Small intestine (tissue), 16 donors: ENCODE measurements at places on chromosomes 6 and 20. TPM values are rescaled to one million over a fixed set of nuclear protein-coding genes. Genes with fewer than 3 reads are reported as not detected.

- no peak overlapping the region for H3K27ac ChIP-seq
- no peaks in the 10 kb centered on the region for H3K36me3 ChIP-seq
- H3K27me3 ChIP-seq: no peaks in the 10 kb centered on the region
- H3K4me1 ChIP-seq: no peaks in the 10 kb centered on the region
Observed at GRCh38 chr6:112575309-112575834, 228.2 kb downstream of the RFPL4B start.

- no peak for DNase-seq
- no peak overlapping the region for H3K27ac ChIP-seq
- H3K4me1 ChIP-seq: no peaks in the 10 kb centered on the region
- no peak overlapping the region for H3K4me3 ChIP-seq
Observed at GRCh38 chr20:16083639-16084280, 489.5 kb downstream of the KIF16B start.

GRCh38 chr6:90424580-90424979 is 127.9 kb upstream of the BACH2 start:
- H3K27me3 ChIP-seq: no peaks in the 10 kb centered on the region
- DNase-seq: no peak
- H3K4me1 ChIP-seq: no peaks in the 10 kb centered on the region
- H3K4me3 ChIP-seq: no peak overlapping the region
- H3K27ac ChIP-seq: no peak overlapping the region

GRCh38 chr6:108941859-108942258 is 93.6 kb downstream of the ARMC2 start:
- no peaks in the 10 kb centered on the region for H3K27me3 ChIP-seq
- DNase-seq: peak; percentile 59
- H3K4me1 ChIP-seq: peaks cover 50% of the 10 kb centered on the region
- H3K4me3 ChIP-seq: no peak overlapping the region
- peak overlapping the region; percentile 37 for H3K27ac ChIP-seq

- H3K36me3 ChIP-seq: no peaks in the 10 kb centered on the region
- H3K27me3 ChIP-seq: peaks cover 2% of the 10 kb centered on the region
- H3K4me3 ChIP-seq: no peak overlapping the region
- no peaks in the 10 kb centered on the region for H3K4me1 ChIP-seq
- no peak overlapping the region for H3K27ac ChIP-seq
Observed at GRCh38 chr20:64101731-64102621, 5.4 kb downstream of the NPBWR2 start.

DNA sequence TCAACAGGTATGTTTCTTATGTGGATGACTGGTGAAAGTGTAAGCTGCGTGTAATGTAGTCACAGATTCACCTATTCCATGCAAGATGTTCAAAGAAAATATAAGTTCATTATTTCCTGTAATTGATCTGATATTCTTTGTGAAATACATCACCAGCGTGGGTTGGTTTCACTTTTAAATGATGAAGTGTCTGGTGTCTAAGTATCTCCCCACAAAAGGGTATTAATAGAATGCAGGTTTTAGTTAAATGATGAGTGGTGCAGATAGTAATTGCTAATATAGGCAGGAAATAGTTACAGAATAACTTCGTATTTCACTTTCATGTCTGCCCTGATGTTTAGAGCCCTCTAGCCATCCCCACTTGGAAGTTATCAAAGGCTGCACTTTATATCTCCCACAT is 22.2 kb downstream of the PGBD1 start:
- no peaks in the 10 kb centered on the region for H3K36me3 ChIP-seq
- no peaks in the 10 kb centered on the region for H3K4me1 ChIP-seq
- no peak overlapping the region for H3K4me3 ChIP-seq
- no peaks in the 10 kb centered on the region for H3K27me3 ChIP-seq
- no peak overlapping the region for H3K27ac ChIP-seq

DNA sequence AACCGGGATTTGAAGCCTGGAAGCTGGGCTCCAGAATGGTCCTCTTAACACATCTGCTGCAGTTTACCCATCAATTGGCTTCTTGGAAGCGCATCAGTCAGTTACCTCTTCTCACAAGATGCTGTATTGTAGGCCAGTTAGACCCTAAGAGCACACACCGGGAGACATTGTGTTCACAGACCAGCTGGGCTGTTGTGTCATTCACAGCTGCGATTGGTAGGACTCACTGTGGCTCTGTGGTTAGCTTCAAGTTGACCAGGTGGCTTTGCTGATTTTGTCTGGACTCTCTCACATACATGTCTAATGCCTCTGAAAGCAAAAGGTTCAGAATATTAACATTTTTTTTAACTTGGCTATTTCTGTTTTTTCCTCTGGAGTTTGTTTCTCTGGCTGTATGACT is 64.8 kb downstream of the SNX9 start:
- no peak overlapping the region for H3K4me3 ChIP-seq
- DNase-seq: no peak
- H3K36me3 ChIP-seq: peaks cover 2% of the 10 kb centered on the region
- H3K27ac ChIP-seq: no peak overlapping the region

CBLN4 gene
- polyA plus RNA-seq: 0.04 TPM

PNLDC1 gene
- 0.04 TPM for polyA plus RNA-seq

NKAIN4 gene
- not detected for polyA plus RNA-seq
